ENCODE measurements at places on chromosomes 7 and 10.
A peak's percentile ranks its signal among the peaks of the same experiment; 100 is the strongest.

DNA sequence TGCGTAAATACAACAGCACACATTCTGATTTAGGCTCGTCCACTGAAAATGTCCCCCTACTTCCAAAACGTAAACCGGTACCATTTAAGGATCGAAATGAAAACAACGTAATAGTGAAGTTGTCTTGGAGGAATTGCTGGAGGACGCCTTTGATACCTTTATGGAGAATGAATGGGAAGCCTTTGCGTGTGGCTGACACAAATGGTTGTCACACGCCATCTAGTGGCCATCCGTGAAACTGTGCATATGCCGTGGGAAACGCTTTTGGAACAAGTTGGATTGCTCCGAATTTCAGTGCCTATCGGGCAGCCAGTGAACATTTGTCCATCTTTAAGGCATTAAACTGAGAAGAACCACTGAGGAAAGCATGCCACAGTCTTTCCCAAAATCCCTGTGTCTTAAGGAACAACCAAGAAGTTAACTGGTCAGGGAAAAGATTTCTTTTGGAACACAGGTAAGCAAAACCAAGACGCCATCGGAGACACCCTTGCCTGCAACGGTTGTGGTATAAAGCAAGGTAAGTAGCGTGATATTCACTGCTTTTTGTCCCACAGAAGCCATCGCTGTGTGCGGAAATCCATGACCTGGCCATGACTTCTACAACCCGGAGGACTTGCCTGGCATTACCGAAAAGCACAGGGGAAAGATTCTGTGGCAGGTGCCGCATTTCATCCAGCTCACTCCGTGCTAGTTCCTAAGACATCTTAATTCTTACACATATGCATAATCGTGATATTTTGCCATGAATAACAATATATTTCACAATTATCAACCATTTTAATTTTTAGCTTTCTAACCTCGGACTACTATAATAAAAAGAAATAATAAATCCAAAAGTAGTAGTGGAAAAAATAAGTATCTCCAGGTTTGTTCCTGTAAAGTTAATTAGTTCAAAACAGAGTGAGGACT is 100.6 kb downstream of the FAM204A start:
- DNase-seq: peak; percentile 62

DNA sequence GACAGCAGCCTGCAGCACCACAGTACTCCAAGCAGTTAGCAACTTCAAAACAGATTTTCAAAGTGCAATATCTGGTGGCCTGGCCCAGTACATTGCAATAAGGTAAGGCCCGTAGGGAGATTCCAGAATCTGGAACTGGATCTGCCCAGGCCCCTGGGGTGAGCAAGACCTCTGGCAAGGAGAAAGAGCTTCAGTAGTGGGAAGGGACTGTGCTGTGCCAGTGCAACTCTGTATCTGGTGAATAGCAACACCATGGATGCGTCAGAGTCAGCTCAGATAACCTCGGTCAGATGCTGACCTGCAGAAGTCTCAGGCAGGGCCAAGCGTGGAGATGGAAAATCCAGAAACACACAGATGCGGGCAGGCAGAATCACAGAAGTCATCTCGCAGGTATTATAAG is 30.3 kb downstream of the ELMO1 start:
- DNase-seq: no peak

DNA sequence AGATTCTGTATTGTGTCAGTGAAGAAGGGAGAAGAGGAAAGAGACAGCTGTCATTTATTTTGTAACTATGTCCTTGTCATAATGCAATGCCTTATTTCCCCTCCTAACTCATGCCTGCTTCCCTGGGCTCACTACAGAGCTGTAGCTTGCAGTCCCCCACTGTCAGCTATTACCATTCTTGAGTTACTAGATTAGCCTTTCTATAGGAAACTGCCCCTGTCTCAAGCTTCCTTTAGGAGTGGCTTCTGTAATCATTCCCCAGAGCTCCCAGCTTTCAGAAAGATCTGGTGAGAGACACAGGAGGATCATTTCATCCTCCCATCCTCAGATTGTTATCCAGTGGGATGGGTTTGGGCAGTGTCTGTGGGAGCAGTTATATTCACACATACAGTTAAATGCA is 32.4 kb upstream of the SMKR1 start:
- no peak for DNase-seq

GRCh38 chr7:74094224-74095101 is 10.9 kb downstream of the LIMK1 start:
- DNase-seq: peak; percentile 89

GRCh38 chr10:57221674-57222073 is 860.6 kb upstream of the ZWINT start:
- no peak for DNase-seq

GRCh38 chr10:75292794-75293445 is 57.2 kb upstream of the COMTD1 start:
- no peak for DNase-seq

- no peak for DNase-seq
These were observed 134.0 kb upstream of the NPS start for GRCh38 chr10:127415116-127415515.

DNA sequence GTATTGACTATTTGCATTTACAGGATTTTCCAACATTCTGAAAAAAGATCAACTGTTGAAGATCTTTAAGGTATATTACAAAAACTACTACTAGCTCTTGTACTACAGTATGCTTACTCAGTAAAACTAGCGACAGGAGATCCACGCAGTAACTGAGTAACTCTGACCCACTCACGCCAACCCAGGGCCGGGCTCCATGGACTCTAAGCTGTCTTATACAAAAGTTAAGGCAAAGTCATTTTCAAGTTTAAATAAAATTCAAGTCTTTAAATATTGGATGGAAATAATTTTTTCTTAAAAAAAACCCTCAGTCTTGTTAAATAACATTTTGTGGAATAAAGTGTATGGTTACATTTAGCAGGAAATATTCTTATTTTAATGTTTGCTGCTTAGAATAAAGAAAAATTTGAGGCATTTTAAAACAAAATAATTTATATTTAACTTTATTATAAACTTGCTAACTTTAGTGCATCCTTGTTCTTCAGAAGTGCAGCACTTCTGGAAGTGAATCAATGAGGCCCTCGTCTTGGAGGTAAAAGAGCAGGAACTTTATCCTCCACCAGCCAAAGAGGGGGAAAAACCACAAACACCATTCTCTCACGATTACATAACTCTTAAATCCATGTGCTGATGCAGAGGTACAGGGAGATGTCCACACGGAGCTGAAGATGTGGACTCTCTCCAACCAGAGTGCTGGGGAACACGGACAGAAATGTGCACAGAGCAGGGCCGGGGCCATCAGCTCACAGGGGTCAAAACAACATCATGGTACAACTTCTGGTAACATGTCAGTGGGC is 119.9 kb downstream of the LARP4B start:
- DNase-seq: no peak

DNA sequence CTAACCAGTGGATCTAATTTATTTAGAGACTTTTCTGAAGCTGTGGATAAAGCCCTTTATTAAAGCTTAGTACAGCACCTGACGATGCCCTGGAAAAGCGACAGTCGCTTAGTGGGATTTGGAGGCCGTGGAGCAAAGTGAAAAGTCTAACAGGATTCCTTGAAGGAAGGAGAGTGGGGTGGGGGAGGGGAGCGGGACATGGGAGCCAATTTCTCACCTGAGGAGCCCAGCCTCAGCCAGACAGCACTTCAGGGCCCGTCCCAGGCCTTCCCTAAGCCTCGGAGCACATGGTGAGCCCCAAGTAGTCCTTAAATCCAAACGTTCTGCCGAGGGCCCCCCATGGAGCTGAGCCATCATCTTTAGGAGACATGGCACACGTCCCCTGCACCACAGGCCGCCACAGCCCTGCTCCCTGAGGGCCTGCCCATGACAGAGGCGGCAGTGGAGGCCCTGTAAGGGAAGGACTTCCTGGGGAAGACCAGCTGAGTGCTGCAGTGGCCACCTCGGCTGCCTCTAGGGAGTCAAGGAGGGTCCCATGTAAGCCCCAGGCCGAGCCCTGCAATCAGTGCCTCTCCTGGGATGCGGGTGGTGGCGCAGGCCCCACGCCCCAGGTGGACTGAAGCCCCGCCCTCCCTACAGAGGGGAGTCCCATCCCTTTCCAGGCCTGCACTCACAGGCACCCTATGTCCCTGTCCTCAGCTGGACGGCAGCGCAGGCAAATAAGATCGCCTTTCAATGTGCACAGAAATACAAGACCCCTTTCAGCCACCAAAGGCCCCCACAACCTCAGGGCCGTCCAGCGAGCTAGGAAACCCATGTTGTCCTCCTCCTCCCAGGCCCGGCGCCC is 187.0 kb downstream of the MAD1L1 start:
- no peak for DNase-seq

DNA sequence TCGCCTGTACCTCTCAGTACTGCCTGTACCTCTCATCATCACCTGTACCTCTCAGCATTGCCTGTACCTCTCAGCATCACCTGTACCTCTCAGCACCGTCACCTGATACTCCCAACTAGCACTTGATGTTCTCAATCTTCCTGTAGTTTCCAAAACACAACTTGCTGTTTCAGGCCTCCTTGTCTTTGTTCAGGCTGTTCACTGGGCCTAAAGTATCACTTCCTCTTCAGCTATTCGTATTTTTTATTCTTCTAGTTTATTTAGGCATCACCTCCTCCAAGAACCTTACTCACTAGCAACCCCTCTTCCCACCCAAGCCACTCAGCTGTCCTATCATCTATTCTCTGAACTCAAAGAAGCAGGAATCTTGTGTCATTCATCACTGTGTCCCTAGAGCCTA is 24.1 kb downstream of the OR6B1 start:
- no peak for DNase-seq

DNA sequence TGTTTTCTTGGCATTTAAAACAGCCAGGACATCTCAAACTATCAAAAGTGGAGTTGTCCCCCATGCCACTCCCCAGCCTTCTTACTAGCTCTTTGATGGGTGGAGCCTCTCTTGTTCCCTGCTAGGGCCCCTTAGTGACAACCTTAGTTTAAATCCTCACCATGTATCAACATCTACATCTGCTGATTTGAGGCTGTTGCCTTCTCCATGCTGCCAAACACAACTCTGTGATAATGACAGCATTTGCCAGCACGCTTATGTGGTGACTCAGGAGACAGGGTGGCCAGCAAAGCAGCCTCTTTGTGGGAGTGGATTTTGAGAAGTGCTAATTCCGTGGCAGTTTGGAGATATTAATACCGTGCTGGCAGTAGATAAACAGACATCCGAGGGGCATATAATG is 145.4 kb downstream of the LRRC4 start:
- DNase-seq: no peak

DNA sequence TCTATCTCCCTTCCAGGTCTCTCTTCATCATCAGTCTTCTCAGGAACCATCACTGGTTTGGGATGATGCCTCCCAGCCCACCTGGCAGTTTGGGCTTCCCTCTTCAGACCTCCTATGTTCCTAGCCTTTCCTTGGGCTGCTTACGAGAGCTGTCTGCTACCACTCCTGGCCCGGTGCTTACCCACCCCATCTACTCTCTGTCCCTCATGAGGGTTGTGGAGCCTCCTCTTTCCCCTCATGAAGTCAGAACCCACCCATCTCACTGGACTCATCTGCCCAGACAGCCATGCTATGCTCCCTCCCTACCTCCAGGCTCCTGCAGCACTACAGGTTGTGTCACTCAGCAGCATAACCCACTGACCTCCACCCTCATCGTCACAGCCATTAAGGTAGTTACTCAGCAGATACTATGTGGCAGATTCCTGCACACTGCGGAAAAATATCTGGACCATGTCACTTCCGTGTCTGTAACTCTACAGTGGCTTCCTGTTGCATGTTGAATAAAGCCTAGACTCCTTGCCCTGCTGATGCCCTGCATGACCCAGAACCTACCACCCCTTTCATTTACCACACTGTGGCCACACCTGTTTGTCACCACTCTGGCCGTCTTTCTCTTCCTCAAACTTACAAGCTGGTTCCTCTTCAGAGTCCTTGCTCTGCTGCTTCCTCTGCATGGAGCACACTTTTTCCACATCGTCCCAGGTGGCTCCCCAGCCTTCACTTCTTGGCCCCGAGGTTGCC is 2.0 kb downstream of the DBNL start:
- no peak for DNase-seq

DNA sequence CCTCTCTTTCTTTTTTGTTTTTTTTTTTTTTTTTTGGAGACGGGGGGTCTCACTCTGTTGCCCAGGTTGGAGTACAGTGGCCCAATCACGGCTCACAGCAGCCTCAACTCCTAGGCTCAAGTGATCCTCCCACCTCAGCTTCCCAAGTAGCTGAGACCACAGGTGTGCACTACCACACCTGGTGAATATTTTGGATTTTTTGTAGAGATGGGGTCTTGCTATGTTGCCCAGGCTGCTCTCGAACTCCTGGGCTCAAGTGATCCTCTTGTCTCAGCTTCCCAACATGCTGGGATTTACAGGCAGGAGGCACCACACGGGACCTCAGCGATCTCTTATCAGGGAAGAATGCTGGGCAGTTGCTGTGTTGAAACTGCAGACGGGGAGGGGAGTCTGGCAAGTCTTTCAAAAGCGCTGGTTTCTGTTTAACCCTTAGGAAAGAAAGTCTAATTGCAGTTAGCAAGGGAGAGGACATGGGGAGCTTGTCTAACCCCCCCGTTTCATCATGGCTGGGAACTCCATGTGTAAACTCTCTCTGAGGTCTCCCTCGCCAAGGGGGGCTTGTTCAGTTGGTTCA is 39.6 kb upstream of the LMTK2 start:
- DNase-seq: no peak

DNA sequence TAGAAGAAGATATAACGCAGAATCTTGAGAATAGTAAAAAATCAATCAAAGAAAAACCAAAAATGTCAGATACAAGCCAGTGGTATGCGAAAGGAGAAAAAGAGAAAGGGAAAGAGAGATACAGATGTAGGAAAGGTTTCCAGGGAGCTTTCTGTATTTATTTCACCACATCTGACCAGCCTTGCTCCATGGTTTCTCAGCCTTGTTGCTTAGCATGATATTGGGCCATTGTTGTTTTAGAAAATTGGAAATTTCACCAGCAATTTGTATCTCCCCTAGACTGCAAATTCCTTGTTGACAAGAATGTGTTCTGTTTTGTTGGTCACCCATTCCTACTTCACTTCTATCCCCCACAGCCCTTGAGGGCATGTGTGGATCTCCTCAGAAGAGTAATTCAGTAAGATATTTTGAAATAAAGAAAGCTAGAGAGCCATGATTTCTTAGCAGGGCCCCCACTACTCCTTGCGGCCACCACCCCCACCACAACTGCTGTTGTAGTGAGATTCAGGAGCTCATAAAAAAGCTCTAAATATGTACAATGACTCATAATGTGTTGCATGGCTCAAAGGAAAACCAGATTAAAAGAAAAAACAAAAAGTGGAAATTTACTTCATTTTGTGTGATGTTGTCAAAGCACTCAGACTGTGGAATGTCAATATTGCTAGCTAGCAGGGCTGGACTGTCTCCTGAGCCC is 138.7 kb downstream of the CHRM2 start:
- DNase-seq: no peak

DNA sequence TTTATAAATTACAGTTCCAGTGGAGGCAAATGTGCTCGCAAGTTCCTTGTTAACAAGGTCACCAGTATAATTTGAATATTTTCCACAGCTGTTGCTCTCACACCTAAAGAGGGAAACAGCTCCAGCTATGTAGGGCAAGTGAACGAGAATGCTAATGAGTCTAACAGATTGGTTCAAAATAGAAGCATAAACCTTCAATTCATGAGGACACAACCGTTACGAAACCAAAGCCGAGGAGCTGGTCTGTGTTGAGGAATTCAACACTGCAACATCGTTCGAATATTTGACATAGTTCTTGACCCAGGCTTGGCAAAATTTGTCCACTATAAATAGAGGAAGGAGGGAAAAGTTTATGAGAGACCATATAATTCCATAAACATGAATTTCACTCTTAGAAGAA is 161.3 kb downstream of the KLF6 start:
- peak; percentile 24 for DNase-seq

- peak; percentile 60 for DNase-seq
These were observed 992 bp upstream of the IGF2BP3 start for GRCh38 chr7:23471106-23471859.

GRCh38 chr7:100642534-100642907 is 1.2 kb upstream of the TFR2 start:
- DNase-seq: no peak

GRCh38 chr7:118057404-118057803 is 126.6 kb upstream of the LSM8 start:
- no peak for DNase-seq
